ENCODE measurements at places on chromosomes 12 and 14.

DNA sequence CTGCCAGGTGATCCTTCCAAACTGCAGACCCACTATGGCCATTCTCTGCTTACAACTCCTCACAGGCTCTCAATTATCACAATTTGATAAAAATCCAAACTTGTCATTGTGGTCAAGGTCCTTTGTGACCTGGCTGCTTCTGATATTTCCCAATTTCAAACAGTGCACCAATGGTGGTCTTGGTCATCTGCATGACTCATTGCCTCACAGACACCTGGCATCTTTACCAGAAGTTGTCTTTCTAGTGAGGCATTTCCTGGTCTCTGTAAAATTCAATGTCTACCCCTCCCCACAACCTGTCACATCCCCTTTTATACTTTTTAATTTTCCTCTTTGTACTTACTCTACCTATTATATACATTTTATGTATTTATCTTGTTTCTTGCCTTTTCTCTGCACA, 17.8 kb upstream of the PAPOLA start:
- no peak for DNase-seq

DNA sequence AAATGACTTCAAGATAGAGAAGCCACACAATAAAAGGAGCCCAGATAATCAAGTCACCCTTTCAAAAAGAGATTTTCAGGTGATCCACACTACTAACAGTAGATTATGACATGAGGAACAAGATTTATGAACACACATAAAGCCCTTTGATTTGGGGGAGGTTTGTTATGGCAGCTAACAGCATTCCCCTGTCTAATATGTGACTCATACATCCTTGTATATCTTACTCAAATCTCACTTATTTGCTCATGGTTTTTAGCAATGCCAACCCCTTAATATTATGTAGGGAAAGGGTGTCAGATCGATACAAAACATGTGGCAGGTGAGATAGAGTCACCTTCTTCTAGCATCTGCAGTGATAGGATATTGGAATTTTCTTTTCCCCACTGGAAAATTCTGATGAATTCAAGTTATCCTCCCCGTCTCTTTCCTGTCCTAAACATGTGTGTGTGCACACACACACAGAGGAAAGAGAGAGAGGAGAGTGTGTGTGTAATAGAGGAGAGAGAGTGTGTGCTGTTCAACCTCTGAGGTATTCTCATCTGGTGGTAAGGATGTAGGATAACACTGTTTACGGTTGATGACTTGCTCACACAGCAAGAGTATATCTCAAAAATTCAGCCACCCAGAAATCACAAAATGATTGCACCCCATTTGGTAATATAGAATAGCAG, 319.9 kb downstream of the KCNC2 start:
- no peak for DNase-seq

DNA sequence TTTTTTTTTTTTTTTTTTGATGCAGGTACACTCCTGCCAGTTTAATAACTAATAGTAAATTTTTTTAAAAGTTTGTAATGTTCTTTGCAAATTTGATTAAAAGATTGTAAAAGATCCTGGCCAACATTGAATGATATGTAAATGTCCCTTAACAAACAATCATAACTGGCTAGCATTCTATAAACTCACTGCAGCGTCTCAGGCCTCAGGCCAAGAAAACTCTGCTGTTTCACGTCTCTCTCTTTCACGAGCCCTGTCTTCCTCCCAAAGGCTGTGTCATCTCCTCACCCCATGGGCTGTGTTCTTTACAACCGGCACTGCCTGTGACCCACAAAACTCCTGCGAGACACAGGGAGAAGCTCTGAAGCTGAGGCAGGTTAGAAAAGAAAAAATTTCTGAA, 103.3 kb downstream of the NUAK1 start:
- DNase-seq = no peak

- no peak for DNase-seq
Measured at GRCh38 chr14:105039458-105040205, 18.7 kb upstream of the CDCA4 start.

- DNase-seq = no peak
Measured at GRCh38 chr14:90518941-90519256, 122.1 kb downstream of the CALM1 start.

DNA sequence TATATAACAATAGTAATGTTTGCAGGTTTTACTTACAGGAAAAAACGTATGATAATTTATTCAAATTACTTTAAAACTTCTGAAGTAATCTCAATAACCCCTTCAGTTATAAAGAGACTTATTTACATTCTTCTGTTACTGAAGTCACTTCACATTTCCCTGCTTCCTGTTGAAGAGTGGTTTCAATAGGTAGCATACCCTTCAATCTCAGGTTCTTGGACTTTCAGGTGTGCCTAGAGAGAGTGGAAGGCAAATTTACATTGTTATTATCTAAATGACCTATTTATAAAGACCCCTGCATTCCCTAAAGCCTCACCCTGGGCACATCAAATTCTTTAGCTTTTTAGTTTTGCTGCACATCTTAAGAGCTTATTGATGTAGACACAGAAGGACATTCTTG, 137.6 kb upstream of the AEBP2 start:
- DNase-seq = no peak
